Hematopoietic multipotent progenitor cell treated with erythropoietin and hydrocortisone succinate and interleukin-3 and kit ligand, for 8 days (in vitro differentiated cells): ENCODE measurements at places on chromosomes 6 and 20.

DNA sequence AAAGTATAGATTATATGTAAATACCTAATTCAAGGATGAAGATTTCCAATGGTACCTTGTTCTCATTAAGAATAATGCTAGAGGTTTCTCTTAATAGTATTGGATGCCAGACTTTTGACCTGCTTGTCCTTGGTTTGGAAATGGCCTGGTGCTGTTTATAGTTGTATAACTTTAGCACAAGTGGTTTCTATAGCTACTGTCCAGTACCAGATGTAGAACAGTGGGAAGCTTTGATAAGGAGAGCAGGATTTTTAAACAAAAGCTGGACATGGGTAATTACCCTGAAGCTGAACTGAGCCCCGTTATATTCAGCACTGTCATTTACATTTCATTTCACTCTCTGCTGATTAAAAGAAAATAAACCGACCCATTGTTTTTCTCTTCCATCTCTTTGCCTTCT, 43.7 kb downstream of the TRMT11 start:
- DNase-seq = no peak

GRCh38 chr20:2919518-2920245, 46.4 kb downstream of the PTPRA start:
- no peak for DNase-seq

- no peak for DNase-seq
Observed at GRCh38 chr6:52547647-52548352, 29.1 kb downstream of the TRAM2 start.

GRCh38 chr20:9129756-9130155, 60.9 kb downstream of the PLCB4 start:
- DNase-seq = no peak

- no peak for DNase-seq
Observed at GRCh38 chr6:15882915-15883314, 220.1 kb upstream of the DTNBP1 start.

- no peak for DNase-seq
Observed at GRCh38 chr6:39623750-39624149, 101.5 kb downstream of the KIF6 start.

- DNase-seq = no peak
Observed at GRCh38 chr20:7912551-7912950, 27.7 kb downstream of the HAO1 start.

DNA sequence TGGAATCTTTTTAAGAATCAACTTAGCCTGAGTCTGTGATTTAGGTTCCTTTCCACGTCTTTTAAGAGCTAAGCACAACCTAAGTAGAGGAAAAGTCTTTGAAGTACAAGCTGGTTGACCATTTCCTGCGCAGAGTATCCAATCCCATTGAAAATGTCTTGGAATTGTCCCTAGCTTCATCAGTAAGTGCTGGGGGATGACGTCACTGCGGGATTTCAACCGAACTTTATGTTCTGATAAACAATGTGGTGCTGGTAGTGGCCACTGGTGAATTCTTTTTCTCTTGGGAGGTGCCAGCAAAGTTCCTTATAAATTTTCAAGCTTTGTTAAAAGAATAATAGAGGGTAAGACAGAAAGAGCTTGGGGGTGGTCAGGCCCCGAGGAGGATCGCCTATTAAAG, 69.2 kb downstream of the PDE7B start:
- no peak for DNase-seq

DNA sequence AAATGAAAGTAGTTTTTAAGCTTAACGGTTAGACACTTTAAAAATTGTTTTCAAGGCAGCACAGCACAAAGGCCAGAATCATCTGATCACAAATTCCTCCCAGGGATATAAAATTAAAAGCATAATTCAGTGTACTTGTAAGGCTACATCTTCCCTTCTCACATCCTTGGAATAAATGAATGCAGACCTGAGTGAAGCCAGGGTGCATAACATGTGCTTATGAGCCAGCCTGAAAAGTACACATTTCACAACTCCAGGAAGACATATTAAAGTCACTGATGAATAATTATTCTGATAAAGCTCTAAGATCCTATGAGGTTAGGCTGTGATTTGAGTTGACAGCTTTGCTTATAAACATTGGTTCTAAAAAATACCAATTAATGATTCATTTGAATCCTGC, 163.6 kb downstream of the BTBD9 start:
- no peak for DNase-seq

- peak; percentile 24 for DNase-seq
Observed at GRCh38 chr6:33694401-33694931, 17.0 kb downstream of the UQCC2 start.

DNA sequence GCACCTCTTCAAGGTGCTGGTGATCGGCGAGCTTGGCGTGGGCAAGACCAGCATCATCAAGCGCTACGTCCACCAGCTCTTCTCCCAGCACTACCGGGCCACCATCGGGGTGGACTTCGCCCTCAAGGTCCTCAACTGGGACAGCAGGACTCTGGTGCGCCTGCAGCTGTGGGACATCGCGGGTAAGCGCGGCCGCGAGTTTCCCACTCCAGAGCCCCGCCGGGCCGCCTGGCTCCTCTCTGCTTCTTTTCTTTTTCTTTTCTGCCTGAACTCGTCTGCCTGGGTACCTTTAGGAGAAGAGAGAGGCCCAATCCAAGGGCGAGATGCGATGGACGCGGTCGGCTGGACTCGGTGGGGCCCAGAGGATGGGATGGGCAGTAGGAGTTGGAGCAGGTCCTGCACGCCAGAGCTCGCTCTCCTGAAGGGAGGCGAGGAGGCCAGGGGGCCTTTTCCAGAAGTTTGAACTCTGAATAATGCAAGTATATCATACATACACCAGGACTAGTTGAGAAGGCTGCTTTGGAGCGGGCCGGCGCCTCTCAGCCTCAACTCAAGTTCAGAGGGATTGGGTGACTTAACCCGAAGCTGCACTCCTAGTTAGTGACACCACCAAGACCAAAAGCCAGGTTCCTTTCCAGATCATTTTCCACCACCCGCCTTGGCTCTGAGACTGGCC, 445 bp downstream of the RAB32 start:
- DNase-seq = peak; percentile 12

DNA sequence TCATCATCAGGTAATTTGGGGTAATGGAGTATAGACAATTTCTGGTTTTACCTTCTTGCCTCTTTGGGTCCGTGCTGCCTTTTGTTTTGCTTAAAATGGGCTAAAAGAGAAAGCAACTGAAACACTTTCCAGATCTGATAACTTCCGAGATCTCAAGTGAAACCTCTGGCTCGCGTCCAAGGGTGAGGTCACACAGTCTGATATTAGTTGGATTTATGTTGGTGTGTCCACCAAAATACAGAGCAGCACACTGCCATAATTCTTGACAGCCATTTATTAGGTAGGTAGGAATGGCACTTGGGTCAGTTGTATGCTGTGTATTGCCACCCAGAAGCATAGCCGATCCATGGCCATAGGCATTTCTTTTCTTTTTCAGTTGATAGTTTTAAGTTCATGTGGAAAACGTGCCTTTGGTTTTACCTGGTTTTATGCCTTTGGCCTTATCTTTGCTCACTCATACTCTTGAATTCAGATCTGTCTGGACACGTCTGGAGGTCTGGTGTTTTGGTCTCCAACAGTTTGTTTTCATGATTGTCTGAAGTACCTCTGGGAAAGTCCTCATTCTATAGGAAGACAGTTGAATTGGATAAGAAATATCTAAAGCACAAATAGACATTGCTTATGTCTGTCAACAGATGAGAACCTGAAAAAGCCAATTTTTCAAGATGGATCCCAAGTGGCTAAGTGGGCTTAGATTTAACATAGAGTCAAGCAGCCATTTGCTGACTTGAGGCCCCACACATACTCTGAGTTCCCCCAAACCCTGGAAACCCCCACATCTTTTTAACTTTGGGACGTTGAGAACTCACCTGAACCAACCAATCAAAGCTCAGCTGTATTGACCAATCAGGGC, 320.8 kb downstream of the SOX4 start:
- DNase-seq = peak; percentile 71

DNA sequence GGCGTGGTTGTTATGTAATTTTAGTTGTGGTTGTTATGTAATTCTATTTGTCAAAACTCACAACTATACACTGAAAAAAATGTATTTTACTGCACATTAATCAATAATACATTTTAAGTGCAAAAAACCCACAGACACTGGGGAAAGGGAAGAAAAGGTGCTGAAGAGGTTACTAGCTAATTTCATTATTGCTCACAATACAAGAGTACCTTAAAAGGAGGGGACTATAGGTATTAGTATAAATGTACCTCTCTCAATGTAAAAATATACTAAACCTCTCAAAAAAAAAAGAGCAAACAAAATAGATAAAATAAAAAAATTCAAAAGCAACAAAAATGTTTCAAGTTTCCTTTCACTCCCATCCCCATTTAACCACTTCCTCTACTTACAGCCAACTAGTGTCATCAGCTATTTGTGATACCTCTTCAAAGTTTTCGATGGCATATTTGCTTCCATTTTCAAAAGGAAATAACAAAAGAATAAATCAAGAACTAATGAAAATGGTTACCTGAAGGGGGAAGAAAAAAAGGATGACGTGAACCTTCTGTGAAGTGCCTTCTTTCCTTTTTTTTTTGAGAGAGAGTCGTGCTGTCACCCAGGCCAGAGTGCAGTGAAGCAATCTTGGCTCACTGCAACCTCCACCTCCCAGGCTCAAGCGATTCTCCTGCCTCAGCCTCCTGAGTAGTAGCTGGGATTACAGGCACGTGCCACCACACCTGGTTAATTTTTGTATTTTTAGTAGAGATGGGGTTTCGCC, 30.2 kb downstream of the RANBP9 start:
- DNase-seq = no peak

DNA sequence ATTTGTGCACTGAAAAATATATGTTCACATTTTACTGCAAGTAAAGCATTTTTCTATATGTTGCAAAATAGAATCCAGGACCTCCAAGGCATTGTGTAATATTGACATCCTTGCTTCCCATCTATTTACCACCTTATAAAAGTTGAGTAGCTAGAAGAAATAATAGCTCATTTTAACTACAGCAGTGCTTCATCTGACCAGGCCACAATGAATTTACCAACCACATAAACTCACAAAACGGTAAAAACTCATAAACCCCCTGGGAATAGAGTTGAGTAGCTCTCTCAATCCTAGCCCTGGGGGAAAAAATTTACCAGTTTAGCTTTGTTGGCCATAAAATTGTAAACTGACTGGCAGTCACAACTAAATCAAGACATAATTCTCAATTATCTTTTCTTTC, 3.9 kb downstream of the ATXN1 start:
- no peak for DNase-seq

- peak; percentile 10 for DNase-seq
Observed at GRCh38 chr6:52361414-52361944, 472 bp upstream of the PAQR8 start.

DNA sequence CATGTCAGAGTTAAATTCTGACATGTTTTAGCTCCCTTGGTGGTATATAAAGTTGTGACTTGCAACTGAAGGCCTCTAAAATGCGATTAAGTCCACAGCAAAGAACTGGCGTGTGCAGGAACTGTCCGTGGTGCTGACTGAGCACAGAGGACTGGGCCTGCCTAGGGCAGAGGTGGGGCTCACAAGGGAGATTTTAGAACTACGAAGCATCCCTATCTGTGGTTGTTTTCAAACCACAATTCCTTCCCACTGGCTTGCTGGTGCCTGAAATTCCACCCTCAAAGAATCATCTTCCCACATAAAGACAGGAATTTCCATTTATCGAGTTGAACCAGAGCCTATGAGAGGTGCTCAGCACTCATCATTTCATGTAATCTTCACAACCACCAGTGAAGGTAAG, 30.1 kb downstream of the RIMS4 start:
- peak; percentile 56 for DNase-seq

DNA sequence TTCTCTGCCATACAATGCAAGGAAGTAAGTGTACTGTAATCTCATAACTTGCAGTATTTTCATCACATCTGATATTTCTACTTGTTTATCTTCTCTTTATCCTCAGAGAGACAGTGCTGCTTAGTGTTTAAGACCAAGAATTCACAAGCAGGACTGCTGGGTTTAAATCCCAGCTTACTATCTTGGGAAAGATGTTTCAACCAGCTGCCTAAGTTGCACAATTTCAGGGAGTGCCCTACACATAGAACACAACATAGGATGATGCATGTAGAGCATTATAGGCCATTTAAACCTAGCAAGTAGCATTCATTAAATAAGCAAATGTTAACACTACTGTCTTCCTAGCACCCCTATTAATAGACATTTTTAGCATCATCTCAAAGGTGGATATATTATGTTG, 205.2 kb upstream of the CEP162 start:
- no peak for DNase-seq

- no peak for DNase-seq
Observed at GRCh38 chr6:14193524-14193923, 76.0 kb downstream of the CD83 start.

GRCh38 chr6:113292646-113293422, 564.3 kb upstream of the MARCKS start:
- no peak for DNase-seq

- DNase-seq = no peak
Observed at GRCh38 chr20:53702617-53703016, 109.0 kb upstream of the ZNF217 start.

DNA sequence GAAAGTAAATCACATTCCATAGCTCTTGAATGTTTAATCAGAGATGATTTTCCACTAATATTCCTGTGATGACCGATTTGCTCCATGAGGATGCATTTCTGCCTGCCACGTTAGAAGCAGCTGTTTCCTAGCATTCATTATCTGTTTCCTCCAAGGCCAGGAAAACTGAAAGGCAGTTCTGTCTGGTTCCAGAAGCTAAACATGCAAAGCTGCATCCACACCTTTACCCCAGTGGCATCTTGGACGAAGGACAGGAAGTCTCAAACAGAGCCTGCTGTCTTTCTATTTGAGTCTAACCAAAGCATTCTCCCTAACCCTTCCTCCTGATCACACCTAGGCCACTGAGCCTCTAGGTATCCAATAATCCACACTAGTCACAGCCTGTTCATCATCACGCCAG, 27.6 kb downstream of the CNKSR3 start:
- no peak for DNase-seq

GRCh38 chr20:1803061-1803931, 91.9 kb upstream of the SIRPA start:
- DNase-seq = peak; percentile 9

- DNase-seq = no peak
Observed at GRCh38 chr20:47724396-47724795, 60.9 kb downstream of the SULF2 start.

DNA sequence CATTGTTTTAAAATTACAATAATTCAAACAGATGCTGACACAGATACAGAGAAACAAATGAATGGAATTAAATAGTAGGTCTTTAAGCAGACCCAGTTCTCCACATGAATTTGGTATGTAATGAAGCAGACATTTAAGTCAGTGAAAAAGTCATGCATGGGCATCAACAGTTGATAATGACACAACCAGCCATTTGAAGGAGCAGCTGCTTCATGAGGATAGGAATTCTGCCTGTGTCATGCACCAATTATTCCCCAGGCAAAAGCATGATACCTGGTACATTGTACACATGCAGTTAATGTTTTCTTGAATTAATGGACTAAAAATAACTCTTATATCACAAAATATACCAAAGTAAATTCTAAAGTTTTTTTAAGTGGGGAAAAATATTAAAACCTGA, 11.2 kb upstream of the HEY2 start:
- no peak for DNase-seq

GRCh38 chr6:110491299-110491643, 14.9 kb upstream of the SLC22A16 start:
- no peak for DNase-seq

- DNase-seq = no peak
Observed at GRCh38 chr20:2416541-2417212, 36.0 kb downstream of the TGM6 start.

GRCh38 chr6:161788531-161788930, 514.7 kb upstream of the AGPAT4 start:
- DNase-seq = no peak
